ENCODE measurements at places on chromosomes 5 and 9. TPM values are rescaled to one million over a fixed set of nuclear protein-coding genes. Genes with fewer than 3 reads are reported as not detected.

The CARD6 gene
- total RNA-seq, result 16.1 TPM

The INIP gene
- total RNA-seq, result 28.0 TPM

The INSL4 gene
- total RNA-seq, result not detected

The FOXD4L3 gene
- not detected for total RNA-seq

The KIF4B gene
- total RNA-seq, result 0.13 TPM

The ITGA2 gene
- total RNA-seq, result 35.8 TPM

The ADGRV1 gene
- 1.0 TPM for total RNA-seq

The NMUR2 gene
- total RNA-seq, result not detected

The SPEF2 gene
- total RNA-seq, result 7.5 TPM

The C9orf152 gene
- total RNA-seq, result 0.74 TPM

The GRK6 gene
- total RNA-seq, result 82.3 TPM

The NUDT12 gene
- 13.3 TPM for total RNA-seq

DNA sequence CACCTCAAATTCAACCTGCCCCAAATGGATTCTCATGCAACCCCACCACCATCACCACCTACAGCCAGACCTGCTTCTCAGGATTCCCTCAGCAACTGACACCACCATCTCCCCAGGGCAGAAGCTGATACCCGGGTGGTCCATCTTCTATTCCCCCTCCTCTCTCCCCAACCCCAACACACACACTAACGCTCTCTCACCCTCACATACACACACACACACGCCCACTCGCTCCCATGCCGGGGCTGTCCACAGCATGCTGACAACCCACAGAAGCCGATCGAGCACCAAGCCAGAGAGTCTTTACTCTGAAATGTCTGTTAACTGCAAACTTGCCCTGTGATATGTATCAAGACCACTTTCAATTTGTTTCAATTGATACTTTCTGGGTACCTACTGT is 28.4 kb downstream of the B4GALT1 start:
- H3K4me1 ChIP-seq, result peaks cover 8% of the 10 kb centered on the region
- no peaks in the 10 kb centered on the region for H3K27me3 ChIP-seq
- DNase-seq, result no peak
- H3K36me3 ChIP-seq, result no peaks in the 10 kb centered on the region

- no peaks in the 10 kb centered on the region for H3K27me3 ChIP-seq
- H3K4me3 ChIP-seq, result no peak overlapping the region
- H3K4me1 ChIP-seq, result no peaks in the 10 kb centered on the region
Observed at GRCh38 chr9:18274693-18275092, 199.3 kb upstream of the ADAMTSL1 start.

GRCh38 chr9:92406477-92406876 is 2.1 kb upstream of the OGN start:
- H3K36me3 ChIP-seq, result no peaks in the 10 kb centered on the region
- H3K27me3 ChIP-seq, result no peaks in the 10 kb centered on the region
- no peak overlapping the region for H3K27ac ChIP-seq
- no peaks in the 10 kb centered on the region for H3K4me1 ChIP-seq
- no peak for DNase-seq
- H3K4me3 ChIP-seq, result no peak overlapping the region

GRCh38 chr9:69376651-69377050 is 51.6 kb downstream of the ENTREP1 start:
- no peaks in the 10 kb centered on the region for H3K36me3 ChIP-seq
- H3K4me3 ChIP-seq, result no peak overlapping the region
- DNase-seq, result peak; percentile 47
- H3K27ac ChIP-seq, result no peak overlapping the region
- peaks cover 32% of the 10 kb centered on the region for H3K4me1 ChIP-seq

GRCh38 chr5:152456815-152457443 is 51.9 kb upstream of the NMUR2 start:
- no peaks in the 10 kb centered on the region for H3K4me1 ChIP-seq
- no peak for DNase-seq
- H3K27ac ChIP-seq, result no peak overlapping the region
- no peak overlapping the region for H3K4me3 ChIP-seq
- no peaks in the 10 kb centered on the region for H3K27me3 ChIP-seq
- no peaks in the 10 kb centered on the region for H3K36me3 ChIP-seq

- no peak overlapping the region for H3K27ac ChIP-seq
- H3K4me1 ChIP-seq, result no peaks in the 10 kb centered on the region
- no peaks in the 10 kb centered on the region for H3K27me3 ChIP-seq
- H3K36me3 ChIP-seq, result no peaks in the 10 kb centered on the region
Observed at GRCh38 chr5:112691758-112692157, 45.9 kb upstream of the APC start.

- DNase-seq, result no peak
- H3K27ac ChIP-seq, result no peak overlapping the region
- no peaks in the 10 kb centered on the region for H3K27me3 ChIP-seq
Observed at GRCh38 chr5:125233944-125234343, 487.5 kb upstream of the ZNF608 start.

DNA sequence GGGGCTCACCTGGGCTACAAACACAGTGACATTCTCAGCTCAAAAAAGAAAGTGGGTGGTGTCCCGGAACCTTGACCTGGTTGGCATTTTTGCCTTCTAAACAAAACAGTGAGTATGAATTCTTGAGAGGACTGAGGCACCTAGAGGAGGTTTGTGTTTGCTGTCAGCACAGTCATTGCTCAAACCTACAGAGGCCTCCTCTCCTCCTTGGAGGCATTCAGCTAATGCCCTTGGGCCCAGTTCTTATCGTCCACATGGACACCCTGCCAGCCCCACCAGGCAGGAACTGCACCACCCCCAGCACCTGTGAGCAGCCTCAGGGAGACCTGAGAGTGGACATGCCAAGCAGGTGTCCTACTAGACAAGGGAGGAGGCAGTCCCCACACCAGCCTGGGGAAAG is 156.7 kb downstream of the SYK start:
- H3K4me3 ChIP-seq, result no peak overlapping the region
- peaks cover 35% of the 10 kb centered on the region for H3K4me1 ChIP-seq
- H3K27ac ChIP-seq, result peak overlapping the region; percentile 36

DNA sequence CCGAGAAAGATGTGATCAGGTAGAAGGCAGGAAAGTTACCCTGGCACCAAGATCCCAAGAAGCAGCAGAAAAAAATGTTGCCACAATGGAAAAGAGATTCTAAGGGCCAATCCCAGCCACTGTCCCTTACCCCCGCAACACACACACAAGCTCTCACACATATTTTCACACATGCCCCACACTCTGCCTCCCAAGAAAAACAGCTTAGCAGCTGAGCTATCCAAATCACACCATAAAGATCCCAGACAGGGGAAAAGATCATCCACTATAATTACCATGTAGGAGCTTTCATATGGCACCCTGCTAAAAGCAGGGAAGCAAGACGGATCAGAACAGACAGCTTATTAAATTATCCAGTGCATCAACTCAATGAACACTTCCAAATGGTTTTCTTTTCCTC is 143.4 kb downstream of the FAM114A2 start:
- H3K36me3 ChIP-seq, result no peaks in the 10 kb centered on the region
- H3K4me1 ChIP-seq, result no peaks in the 10 kb centered on the region
- no peak overlapping the region for H3K27ac ChIP-seq
- H3K4me3 ChIP-seq, result no peak overlapping the region
- peaks cover 33% of the 10 kb centered on the region for H3K27me3 ChIP-seq

- no peaks in the 10 kb centered on the region for H3K27me3 ChIP-seq
- DNase-seq, result no peak
- H3K4me3 ChIP-seq, result no peak overlapping the region
- no peaks in the 10 kb centered on the region for H3K36me3 ChIP-seq
- H3K4me1 ChIP-seq, result peaks cover 23% of the 10 kb centered on the region
- no peak overlapping the region for H3K27ac ChIP-seq
Observed at GRCh38 chr5:153991168-153991567, 47.5 kb downstream of the FAM114A2 start.

DNA sequence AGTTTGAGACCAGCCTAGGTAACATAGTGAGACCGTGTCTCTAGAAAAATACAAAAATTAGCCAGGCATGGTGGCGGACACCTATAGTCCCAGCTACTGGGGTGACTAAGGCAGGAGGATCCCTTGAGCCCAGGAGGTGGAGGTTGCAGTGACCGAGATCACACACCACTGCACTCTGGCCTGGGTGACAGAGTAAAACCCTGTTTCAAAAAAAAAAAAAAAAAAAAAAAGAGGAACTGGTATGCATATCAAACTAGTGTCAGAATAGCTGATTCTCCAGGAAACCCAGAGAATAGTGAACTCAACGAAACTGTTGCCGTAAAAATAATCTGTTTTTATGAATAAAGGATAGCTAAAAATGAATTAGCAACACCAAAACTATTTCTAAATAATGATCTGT is 126.6 kb upstream of the BASP1 start:
- no peaks in the 10 kb centered on the region for H3K4me1 ChIP-seq
- no peaks in the 10 kb centered on the region for H3K36me3 ChIP-seq
- no peaks in the 10 kb centered on the region for H3K27me3 ChIP-seq

GRCh38 chr9:86753836-86754235 is 193.5 kb downstream of the GAS1 start:
- H3K36me3 ChIP-seq, result no peaks in the 10 kb centered on the region
- H3K4me3 ChIP-seq, result no peak overlapping the region
- H3K27ac ChIP-seq, result no peak overlapping the region
- H3K27me3 ChIP-seq, result no peaks in the 10 kb centered on the region
- no peaks in the 10 kb centered on the region for H3K4me1 ChIP-seq

- H3K36me3 ChIP-seq, result no peaks in the 10 kb centered on the region
- H3K27me3 ChIP-seq, result no peaks in the 10 kb centered on the region
- H3K27ac ChIP-seq, result no peak overlapping the region
- no peak for DNase-seq
- H3K4me1 ChIP-seq, result no peaks in the 10 kb centered on the region
- H3K4me3 ChIP-seq, result no peak overlapping the region
Observed at GRCh38 chr9:71557310-71557709, 211.0 kb downstream of the CEMIP2 start.

- no peaks in the 10 kb centered on the region for H3K27me3 ChIP-seq
- no peak overlapping the region for H3K27ac ChIP-seq
- no peak for DNase-seq
- no peaks in the 10 kb centered on the region for H3K4me1 ChIP-seq
- no peak overlapping the region for H3K4me3 ChIP-seq
- H3K36me3 ChIP-seq, result peaks cover 20% of the 10 kb centered on the region
Observed at GRCh38 chr9:111937781-111938426, 41.3 kb downstream of the UGCG start.

DNA sequence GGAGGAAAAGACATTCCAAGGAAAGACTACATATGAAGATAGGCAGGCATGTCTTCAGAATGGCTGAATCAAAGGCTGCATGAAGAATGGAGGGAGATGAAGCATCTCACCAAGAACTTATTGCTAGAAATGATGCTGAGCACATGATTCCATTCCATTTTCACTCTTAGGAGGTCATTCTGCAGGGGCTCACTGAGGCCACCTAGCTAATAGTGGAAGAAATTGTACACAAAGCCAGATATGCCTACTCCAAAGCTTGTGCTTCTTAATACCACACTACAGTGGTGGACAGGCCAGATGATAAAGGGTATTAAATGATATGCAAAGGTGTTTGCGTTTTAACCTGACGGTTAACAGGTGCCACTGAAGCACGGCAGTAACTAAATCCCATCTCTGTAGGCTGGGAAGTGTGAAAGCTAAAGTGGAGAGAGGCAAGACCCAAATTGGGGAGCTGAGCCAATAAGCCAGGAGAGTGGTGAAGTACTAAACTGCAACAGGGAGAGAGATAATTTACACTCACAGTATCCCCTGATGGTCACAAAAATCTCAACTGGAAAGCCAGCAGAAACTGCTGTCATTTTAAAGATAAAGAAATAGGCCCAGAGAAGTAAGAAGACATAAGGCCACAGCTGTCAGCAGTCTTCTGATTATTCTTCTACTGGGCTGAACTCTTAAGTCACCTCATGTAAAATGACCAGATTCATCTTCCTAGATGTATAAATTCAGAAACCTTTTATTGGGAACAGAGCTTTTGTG is 14.6 kb downstream of the NDUFA8 start:
- H3K4me1 ChIP-seq, result no peaks in the 10 kb centered on the region
- peaks cover 6% of the 10 kb centered on the region for H3K36me3 ChIP-seq
- H3K27me3 ChIP-seq, result no peaks in the 10 kb centered on the region
- no peak for DNase-seq

Data from PC-9 (cell line).